ENCODE measurements at places on chromosomes 2 and 18. TPM values are rescaled to one million over a fixed set of nuclear protein-coding genes. Genes with fewer than 3 reads are reported as not detected.

DNA sequence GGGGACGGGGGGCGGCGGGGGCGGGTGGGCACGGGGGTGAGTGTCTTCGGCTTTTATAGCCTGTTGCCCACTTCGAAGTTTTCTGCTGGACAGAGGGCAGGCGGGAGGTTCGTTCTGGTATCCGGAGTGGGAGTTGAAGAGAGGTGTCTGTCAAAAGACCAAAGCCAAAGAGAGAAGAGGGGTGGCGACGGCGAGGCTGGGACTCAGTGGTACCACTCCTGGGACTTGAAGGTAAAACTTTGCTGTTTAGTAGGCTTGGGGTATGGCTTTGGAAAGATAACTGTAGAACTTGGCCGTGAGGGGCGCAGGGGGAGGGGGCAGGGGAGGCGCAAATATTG is 215.8 kb upstream of the DTNA start:
- H3K27me3 ChIP-seq, result peaks cover 3% of the 10 kb centered on the region
- H3K27ac ChIP-seq, result no peak overlapping the region
- no peak for DNase-seq
- H3K4me1 ChIP-seq, result no peaks in the 10 kb centered on the region
- H3K36me3 ChIP-seq, result no peaks in the 10 kb centered on the region

DNA sequence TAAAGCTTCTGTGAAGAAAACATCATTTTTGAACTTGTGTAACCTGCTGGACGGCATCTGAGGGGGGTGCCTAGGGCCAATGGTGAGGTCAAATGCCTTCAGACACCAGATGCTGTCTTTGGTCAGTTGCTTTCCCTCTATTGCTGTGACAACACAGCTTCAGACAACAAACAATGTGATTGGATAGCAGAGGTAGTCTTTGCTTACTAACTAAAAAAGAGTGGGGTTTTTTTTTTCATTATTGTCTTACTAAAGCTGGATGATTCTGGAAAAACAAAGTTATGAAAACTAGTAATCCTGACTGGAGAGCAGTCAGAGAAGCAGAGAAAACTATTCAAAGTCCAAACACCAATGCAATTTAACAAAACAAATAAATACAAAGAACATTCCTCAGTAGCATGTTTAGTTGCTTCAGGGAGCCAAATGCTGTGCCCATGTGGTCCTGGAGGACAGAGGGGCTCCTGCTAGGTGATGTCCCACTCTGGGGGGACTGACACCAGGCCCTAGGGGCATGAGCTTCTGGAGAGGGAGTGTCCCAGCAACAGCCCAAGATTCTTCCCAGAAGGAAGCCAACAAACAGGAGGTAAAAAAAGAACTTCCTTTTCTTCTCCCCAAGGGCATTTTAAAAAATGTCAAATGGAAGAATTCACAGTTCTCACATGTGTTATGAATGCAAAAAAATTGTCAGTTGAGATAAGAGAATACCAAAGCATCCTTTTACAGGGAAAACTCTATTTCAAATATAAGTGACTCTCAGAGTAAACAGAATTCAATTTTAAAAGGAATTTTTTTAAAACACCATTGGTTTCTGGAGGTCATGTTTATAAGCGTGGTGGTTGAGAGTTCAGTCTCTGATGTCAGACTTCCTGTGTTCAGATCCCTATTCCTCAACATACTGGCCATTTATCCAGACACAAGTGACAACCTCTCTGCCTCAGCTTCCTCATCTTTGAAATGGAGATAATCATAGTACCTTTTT is 181.1 kb upstream of the PGAP1 start:
- peaks cover 10% of the 10 kb centered on the region for H3K4me1 ChIP-seq

DNA sequence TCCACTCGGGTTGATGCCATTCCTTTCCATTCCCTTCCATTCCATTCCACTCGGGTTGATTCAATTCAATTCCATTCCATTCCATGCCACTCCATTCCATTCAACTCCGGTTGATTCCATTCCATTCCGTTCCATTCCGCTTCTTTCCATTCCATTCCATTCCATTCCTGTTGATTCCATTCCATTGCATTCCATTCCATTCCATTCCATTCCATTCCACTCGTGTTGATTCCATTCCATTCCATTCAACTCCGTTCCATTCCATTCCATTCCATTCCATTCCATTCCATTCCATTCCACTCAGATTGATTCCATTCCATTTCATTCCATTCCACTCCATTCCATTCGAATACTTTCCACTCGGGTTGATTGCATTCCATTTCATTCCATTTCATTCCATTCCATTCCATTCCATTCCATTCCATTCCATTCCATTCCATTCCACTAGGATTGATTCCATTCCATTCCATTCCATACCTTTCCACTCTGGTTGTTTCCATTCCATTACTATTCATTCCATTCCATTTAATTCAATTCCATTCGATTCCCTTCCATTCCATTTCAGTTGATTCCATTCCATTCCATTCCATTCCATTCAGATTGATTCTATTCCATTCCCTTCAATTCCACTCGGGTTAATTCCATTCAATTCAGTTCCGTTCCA is 1141.8 kb downstream of the RPIA start:
- H3K4me3 ChIP-seq, result no peak overlapping the region
- no peaks in the 10 kb centered on the region for H3K4me1 ChIP-seq
- H3K36me3 ChIP-seq, result no peaks in the 10 kb centered on the region
- H3K27ac ChIP-seq, result no peak overlapping the region
- no peak for DNase-seq
- H3K27me3 ChIP-seq, result no peaks in the 10 kb centered on the region

DNA sequence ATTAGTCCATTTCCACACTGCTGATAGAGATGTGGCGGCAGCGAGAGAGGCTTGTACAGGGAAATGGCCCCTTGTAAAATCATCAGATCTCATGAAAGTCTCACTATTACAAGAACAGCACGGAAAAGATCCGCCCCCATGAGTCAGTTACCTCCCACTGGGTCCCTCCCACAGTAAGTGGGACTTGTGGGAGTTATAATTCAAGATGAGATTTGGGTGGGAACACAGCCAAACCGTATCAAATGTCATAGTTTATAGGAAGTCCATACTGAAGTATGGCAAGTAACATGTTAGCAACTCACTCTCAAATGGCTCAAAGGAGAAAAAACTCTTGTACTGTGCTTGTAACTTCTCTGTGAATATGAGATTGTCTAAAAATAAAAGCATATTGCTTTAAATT is 56.1 kb downstream of the FARP2 start:
- peaks cover 16% of the 10 kb centered on the region for H3K36me3 ChIP-seq
- DNase-seq, result peak; percentile 94
- no peak overlapping the region for H3K4me3 ChIP-seq

The CCDC148 gene
- total RNA-seq, result 1.0 TPM

The PDCL3 gene
- total RNA-seq, result 11.4 TPM

Data from fibroblast of lung (primary cell).